ENCODE measurements at places on chromosomes 16 and 17. TPM values are rescaled to one million over a fixed set of nuclear protein-coding genes. Genes with fewer than 3 reads are reported as not detected.

DNA sequence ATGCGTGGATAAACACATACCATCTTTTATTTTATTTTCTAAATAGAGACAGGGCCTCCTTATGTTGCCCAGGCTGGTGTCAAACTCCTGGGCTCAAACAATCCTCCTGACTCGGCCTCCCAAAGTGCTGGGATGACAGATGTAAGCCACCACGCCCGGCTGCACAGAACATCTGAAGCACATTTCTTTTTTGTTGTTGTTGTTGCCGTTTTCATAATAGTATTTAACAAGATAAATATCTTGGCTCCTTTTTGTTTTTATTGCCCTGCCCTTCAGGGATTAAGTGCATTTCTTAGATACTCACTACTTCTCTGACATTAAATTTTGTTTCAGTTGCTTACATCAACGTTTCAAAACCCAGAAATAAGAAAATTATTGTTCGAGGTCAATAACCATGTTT, 37.4 kb downstream of the ANKRD11 start:
- H3K4me1 ChIP-seq: peaks cover 71% of the 10 kb centered on the region
- H3K4me3 ChIP-seq: no peak overlapping the region
- H3K27ac ChIP-seq: no peak overlapping the region
- no peaks in the 10 kb centered on the region for H3K27me3 ChIP-seq

GRCh38 chr17:77498791-77499698, 358.3 kb downstream of the SEC14L1 start:
- no peak overlapping the region for H3K27ac ChIP-seq
- no peaks in the 10 kb centered on the region for H3K27me3 ChIP-seq
- H3K36me3 ChIP-seq: peaks cover 66% of the 10 kb centered on the region
- H3K4me3 ChIP-seq: no peak overlapping the region

- no peaks in the 10 kb centered on the region for H3K4me1 ChIP-seq
- no peak overlapping the region for H3K27ac ChIP-seq
- no peaks in the 10 kb centered on the region for H3K36me3 ChIP-seq
- H3K27me3 ChIP-seq: no peaks in the 10 kb centered on the region
- no peak for DNase-seq
These were observed 270.7 kb downstream of the NTN1 start for GRCh38 chr17:9291912-9292560.

DNA sequence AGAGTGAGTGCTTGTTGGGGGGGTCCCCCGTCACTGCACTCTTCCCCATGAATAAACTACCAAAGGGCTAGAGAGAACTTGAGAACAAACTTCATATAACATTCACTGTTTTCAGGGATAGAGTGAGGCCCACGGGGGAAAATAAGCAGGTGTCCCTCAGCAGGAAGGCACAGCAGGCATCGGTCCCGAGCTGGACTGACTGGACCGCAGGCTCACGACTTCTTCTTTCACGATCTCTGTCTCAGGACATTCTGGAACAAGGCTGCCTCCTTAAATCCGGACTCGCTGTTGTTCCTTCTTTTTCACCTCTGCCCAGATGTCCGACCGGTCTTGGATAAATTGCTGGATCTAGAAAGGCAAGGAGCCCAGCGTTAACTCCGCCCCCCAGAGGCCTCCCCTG, 14.8 kb downstream of the CCDC42 start:
- H3K4me3 ChIP-seq: no peak overlapping the region
- no peaks in the 10 kb centered on the region for H3K27me3 ChIP-seq
- H3K36me3 ChIP-seq: no peaks in the 10 kb centered on the region
- H3K27ac ChIP-seq: no peak overlapping the region

DNA sequence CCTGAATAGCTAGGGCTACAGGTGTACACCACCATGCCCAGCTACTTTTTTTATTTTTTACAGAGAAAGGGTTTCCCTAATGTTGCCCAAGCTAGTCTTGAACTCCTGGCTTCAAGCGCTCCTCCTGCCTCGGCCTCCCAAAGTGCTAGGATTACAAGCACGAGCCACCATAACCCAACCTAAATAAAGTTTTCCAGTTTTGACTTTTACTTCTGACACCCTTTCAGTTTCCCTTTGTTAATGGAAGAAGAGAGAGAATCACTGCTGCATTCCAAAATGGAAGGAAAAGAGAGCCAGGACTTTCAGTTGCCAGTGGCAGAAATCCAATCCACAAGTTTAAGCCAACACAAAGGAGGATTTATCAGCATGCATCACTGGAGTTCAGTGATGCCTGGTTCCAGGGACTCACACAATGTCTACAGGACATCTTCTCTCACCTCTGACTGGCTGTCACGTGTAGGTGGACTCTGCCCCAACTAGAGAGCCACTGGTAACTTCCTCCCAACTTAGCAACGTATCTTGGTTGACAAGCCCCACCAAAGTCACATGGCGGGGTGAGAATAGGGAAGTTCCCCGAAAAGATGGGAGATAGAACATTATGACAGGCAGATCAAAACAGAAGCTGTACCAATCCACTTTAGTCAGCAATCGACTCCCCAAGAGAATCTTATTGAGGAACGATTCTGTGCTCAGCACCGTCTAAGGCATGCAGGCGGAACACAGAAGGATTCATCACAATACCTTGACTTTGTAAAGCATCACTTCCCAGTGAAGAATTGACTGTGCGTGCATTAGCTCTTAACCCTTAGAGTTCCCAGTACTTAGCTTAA, 46.5 kb downstream of the GAS7 start:
- H3K4me1 ChIP-seq: peaks cover 80% of the 10 kb centered on the region
- no peaks in the 10 kb centered on the region for H3K36me3 ChIP-seq
- peak; percentile 52 for DNase-seq
- H3K27ac ChIP-seq: peak overlapping the region; percentile 72
- H3K27me3 ChIP-seq: no peaks in the 10 kb centered on the region

- peaks cover 7% of the 10 kb centered on the region for H3K4me1 ChIP-seq
- DNase-seq: no peak
- no peaks in the 10 kb centered on the region for H3K36me3 ChIP-seq
- no peak overlapping the region for H3K4me3 ChIP-seq
These were observed 21.6 kb downstream of the CCDC182 start for GRCh38 chr17:57723427-57724025.

Gene MRC2
- total RNA-seq: 0.23 TPM

Gene NOD2
- total RNA-seq: 2.9 TPM

Gene USP43
- total RNA-seq: 3.0 TPM

Gene LDHD
- total RNA-seq: not detected

Measured in natural killer cell (primary cell).